ENCODE measurements at places on chromosomes 12 and 14. TPM values are rescaled to one million over a fixed set of nuclear protein-coding genes. Genes with fewer than 3 reads are reported as not detected.
A peak's percentile ranks its signal among the peaks of the same experiment; 100 is the strongest.

GRCh38 chr12:66290716-66291200, 11.5 kb upstream of the HELB start:
- no peak for DNase-seq

- peak; percentile 82 for DNase-seq
These were observed 93.9 kb upstream of the EVL start for GRCh38 chr14:99971087-99971940.

DNA sequence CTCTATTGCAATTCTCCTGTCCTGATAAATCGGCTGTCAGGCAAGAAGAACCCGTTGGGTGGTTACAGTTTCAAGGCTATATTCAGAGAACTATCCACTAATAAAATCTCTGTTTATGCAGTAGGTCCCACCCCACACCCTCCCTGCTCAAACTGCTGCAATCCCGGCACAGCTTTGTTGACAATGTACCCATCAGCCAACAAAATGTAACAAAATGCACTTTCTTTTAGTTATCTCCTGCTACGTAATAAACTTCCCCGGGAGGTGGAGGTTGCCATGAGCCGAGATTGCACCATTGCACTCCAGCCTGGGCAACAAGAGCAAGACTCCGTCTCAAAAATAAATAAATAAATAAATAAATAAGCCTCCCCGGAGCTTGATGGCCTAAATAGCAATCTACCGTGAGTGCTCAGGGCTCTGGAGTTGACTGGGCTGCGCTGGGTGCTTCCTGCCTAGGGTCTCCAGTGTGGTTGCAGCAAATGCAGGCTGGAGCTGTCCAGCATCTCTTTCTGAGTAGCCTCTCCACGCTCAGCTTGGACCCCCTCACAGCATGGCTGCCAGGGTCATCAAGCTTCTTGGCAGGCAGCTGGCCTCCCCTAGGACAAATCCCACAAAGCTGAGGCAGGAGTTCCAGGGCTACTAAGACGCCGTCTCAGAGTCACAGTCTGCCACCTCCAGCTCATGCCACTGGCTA, 43.2 kb upstream of the FBRSL1 start:
- DNase-seq, result no peak

GRCh38 chr14:92677087-92677668, 71.2 kb downstream of the LGMN start:
- DNase-seq, result no peak

GRCh38 chr12:119391673-119392072, 57.1 kb downstream of the CCDC60 start:
- DNase-seq, result no peak

- DNase-seq, result peak; percentile 56
These were observed 26.5 kb upstream of the JDP2 start for GRCh38 chr14:75401361-75401760.

VRTN gene
- total RNA-seq, result not detected

GRCh38 chr14:72968316-72968715, 42.1 kb downstream of the DCAF4 start:
- DNase-seq, result no peak

ZDHHC22 gene
- not detected for total RNA-seq

CYP27B1 gene
- total RNA-seq, result 1.6 TPM

GRCh38 chr12:92933606-92934005, 4.5 kb upstream of the EEA1 start:
- no peak for DNase-seq

- no peak for DNase-seq
These were observed 247.4 kb downstream of the GALC start for GRCh38 chr14:87745507-87746118.

RAB15 gene
- total RNA-seq, result 71.4 TPM

RAD51AP1 gene
- 2.3 TPM for total RNA-seq

DNA sequence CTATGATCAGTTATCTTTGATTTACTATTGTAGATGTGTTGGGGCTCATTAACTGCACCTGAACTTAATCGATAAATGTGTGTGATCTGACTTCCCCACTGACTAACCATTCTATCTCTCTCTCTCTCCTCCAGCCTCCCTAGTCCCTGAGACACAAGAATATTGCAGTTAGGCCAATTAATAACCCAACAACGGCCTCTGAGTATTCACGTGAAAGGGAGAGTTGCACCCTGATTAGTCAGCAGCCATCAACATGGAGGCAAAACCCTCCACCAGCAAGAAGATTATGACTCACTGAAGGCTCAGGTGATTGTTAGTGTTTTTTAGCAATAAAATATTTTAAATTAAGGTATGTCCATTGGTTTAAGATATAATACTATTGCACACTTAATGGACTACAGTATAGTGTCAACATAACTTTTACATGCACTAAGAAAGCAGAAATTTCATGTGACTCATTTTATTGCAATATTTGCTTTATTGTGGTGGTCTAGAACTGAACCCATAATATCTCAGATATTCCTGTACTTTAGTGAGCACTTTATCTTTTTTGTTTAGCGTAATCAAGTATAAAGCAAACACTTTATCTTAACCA, 77.1 kb upstream of the PTGDR start:
- no peak for DNase-seq

KRT74 gene
- 0.26 TPM for total RNA-seq

DNA sequence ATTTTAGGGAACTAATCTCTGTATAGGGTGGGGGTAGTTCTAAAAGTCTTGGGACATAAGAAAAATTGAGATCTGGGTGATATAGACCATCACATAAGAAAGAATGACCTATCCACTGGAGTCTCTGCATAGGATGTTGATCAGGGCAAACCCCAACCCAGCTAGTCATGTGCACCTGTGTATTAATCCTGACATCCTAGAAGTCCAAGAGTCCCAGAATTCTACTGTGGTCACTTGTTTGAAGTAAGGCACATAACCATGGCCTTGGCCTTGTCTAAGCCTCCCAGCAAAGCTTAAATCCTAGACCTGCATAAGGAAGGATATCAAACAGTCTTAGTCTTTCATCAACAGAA, 334.1 kb upstream of the DCN start:
- no peak for DNase-seq

TBK1 gene
- total RNA-seq, result 26.1 TPM

DNA sequence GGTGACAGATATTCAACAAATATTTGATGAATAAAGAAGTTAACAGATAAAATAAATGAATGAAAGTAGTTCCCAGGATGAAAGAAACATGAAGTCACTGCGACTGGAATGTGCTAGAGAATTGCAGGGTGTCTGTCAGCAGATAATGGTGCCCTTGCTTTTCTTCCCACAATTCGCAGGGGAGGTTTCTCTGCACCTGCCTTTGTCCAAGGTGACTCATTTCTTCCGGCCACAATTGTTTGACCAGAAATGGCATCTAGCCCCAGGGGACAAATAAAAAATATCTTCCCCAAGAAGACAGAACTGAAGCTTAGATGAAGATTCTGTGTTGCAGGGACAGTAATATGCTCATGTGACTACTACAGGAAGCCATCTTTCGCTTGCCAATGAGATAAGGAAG, 316.1 kb upstream of the TBX3 start:
- no peak for DNase-seq

DNA sequence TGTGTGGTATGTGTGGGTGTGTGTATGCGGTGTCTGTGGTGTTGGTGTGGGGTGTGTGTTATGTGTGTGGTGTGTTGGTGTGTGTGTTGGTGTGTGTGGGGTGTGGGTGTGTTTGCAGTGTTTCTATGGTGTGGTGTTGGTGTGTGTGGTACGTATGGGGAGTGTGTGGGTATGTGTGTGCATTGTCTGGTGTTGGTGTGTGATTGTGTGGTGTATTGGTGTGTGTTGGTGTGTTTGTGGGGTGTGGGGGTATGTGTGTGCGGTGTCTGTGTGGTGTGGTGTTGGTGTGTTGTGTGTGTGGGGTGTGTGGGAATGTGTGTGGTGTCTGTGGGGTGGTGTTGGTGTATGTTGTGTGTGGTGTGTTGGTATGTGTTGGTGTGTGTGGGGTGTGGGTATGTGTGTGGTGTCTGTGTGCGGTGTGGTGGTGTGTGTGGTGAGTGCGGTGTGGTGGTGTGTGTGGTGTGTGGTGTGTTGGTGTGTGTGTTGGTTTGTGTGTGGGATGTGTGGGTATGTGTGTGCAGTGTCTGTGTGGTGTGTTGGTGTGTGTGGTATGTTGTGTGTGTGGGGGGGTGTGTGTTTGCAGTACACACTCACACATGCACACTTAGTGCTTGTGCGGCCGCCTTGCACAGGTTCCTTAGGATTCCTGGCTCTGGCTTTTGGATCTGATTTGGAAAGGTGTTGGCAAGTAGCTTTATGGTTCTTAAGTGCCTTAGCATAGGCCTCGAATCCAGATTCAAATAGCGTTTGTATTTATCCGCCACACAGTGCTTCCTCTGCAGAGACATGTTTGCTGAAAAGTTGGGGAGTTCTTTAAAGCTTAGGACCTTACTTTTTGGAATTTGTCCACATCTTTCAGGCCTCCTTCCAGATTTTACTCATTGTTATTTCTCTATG, 16.4 kb downstream of the MLXIP start:
- no peak for DNase-seq

- DNase-seq, result no peak
These were observed 69.1 kb upstream of the HOXC13 start for GRCh38 chr12:53869500-53869899.

CCDC63 gene
- not detected for total RNA-seq

DNA sequence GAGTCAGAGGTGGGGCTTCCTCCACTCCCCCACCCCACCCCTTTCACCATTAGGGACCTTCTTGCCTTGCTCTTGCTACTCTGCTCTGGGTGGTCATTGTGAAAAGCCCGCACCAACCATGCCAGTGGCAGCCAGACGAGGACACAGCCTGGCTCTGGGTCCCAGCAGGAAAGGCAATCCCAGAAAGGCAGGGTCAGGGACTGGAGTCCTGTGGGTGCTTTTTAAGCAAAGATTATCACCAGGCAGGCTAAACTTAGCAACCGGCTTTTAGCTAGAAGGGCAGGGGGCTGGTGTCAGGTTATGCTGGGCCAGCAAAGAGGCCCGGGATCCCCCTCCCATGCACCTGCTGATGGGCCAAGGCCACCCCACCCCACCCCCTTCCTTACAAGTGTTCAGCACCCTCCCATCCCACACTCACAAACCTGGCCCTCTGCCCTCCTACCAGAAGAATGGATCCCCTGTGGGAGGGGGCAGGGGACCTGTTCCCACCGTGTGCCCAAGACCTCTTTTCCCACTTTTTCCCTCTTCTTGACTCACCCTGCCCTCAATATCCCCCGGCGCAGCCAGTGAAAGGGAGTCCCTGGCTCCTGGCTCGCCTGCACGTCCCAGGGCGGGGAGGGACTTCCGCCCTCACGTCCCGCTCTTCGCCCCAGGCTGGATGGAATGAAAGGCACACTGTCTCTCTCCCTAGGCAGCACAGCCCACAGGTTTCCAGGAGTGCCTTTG, 1.2 kb upstream of the GAPDH start:
- peak; percentile 80 for DNase-seq

GRCh38 chr12:67457778-67458665, 188.9 kb downstream of the CAND1 start:
- DNase-seq, result no peak

- DNase-seq, result no peak
These were observed 757.7 kb upstream of the TMEM132C start for GRCh38 chr12:127509066-127509778.

DNA sequence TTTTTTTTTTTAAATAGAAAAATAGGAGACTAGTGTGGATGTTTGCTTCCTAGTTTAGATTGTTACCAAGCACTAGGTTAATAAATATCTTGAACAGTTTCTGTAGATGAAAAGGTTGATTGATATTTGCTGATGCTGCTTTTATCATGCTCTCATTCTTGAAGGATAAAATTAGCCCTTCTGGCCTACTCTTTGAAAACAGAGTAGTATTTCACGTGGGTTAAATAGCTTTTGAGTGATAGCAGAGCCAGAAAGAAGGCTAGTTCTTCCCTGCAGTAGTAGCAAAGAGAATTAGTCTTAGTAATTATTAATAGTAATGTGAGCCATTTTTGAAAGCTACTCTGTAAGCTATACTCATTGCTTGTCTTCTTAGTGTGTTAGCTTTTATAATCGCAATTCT, 5.2 kb downstream of the NEDD1 start:
- no peak for DNase-seq

DNA sequence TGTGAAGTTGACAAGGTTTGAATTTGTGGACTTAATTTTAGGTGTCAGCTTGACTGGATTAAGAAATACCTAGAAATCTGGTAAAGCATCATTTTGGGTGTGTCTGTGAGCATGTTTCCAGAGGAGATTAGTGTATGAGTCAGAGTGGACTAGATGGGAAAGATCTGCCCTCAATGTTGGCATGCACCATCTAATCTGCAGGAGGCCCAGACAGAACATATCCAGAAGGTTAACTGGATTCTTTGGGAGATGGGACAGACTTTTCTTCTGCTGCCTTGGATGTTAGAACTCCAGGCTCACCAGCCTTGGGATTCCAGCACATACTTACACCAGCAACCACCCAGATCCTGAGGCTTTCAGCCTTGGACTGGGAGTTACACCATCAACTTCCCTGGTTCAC, 14.1 kb downstream of the SGPP1 start:
- no peak for DNase-seq

LMNTD1 gene
- total RNA-seq, result not detected

RERGL gene
- total RNA-seq, result 4.5 TPM

ENO2 gene
- 29.6 TPM for total RNA-seq

GRCh38 chr12:59085690-59086089, 165.4 kb upstream of the LRIG3 start:
- no peak for DNase-seq

GRCh38 chr14:24315807-24316596, 4.7 kb downstream of the LTB4R start:
- DNase-seq, result no peak

- DNase-seq, result no peak
These were observed 103.8 kb upstream of the FKBP4 start for GRCh38 chr12:2691006-2691344.

MIS18BP1 gene
- 26.1 TPM for total RNA-seq

SERPINA9 gene
- not detected for total RNA-seq

GRCh38 chr14:71135496-71135895, 228.2 kb downstream of the PCNX1 start:
- no peak for DNase-seq

DNA sequence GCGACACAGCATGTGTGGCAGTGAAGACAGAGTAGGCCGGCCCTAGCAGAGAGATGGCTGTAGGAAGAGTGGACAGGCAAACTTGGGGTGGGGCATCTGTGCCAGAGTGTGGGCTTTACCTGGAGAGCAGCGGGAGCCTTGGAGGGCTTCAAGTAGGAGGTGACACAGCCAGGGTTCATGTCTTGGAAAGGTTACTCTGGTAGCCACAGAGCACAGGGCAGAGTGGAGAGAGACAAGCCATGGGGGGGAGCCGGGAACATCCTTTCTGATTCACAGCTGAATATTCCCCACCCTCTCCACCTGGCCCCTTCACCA, 53.5 kb upstream of the DIO3 start:
- no peak for DNase-seq

THAP2 gene
- 5.5 TPM for total RNA-seq

NOS1 gene
- 0.10 TPM for total RNA-seq

Measured in ureter (tissue), 1 donor.